ENCODE measurements at places on chromosomes 2 and 18.

GRCh38 chr2:135775420-135775819, 33.8 kb downstream of the UBXN4 start:
- no peak overlapping the region for H3K4me3 ChIP-seq
- no peaks in the 10 kb centered on the region for H3K27me3 ChIP-seq
- H3K36me3 ChIP-seq: peaks cover 71% of the 10 kb centered on the region
- DNase-seq: no peak
- H3K27ac ChIP-seq: no peak overlapping the region
- H3K4me1 ChIP-seq: peaks cover 7% of the 10 kb centered on the region

GRCh38 chr2:240300840-240301239, 134.6 kb upstream of the GPC1 start:
- H3K4me3 ChIP-seq: no peak overlapping the region
- no peak for DNase-seq
- no peaks in the 10 kb centered on the region for H3K27me3 ChIP-seq
- no peaks in the 10 kb centered on the region for H3K36me3 ChIP-seq

DNA sequence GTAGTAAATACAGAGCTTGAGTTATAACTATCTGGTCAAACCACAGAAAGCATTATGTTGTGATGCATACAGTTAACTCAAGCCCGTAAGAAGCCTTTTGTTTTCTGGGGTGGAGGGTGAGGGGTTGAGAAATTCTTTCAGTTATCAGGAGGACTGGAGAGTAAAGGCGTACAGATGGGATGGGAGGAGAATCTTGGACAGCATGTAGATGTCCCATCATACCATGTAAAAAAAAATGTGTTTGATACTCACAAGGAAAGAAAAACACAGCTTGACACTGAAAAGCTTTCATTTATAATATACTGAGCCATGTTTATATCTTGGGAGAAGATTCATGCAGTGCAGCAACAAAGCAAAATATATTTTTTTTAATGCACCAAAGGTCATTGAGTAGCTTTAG, 12.4 kb downstream of the CCBE1 start:
- no peak overlapping the region for H3K27ac ChIP-seq
- no peaks in the 10 kb centered on the region for H3K36me3 ChIP-seq
- H3K4me1 ChIP-seq: no peaks in the 10 kb centered on the region
- H3K4me3 ChIP-seq: no peak overlapping the region
- peaks cover 14% of the 10 kb centered on the region for H3K27me3 ChIP-seq
- DNase-seq: no peak

DNA sequence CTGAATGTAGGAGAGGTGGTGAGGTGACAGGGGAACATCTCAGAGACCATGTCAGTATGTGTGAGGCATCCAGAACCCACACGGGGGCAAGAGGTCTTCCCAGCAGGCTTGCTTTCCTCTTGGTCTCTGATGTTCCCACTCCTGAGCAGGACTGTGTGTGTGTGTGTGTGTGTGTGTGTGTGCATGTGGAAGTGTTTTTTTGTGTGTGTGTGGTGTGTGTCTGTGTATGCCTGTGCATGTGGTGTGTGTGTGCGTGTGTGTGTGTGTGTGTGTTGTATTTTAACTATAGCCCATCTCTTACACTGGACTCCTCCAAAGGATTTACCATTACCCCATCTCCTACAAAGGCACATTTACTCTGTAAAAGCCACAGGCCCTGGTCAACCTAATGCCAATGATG, 40.4 kb downstream of the SLC4A5 start:
- H3K4me1 ChIP-seq: peaks cover 3% of the 10 kb centered on the region
- DNase-seq: no peak
- no peak overlapping the region for H3K27ac ChIP-seq
- H3K27me3 ChIP-seq: no peaks in the 10 kb centered on the region
- no peaks in the 10 kb centered on the region for H3K36me3 ChIP-seq
- no peak overlapping the region for H3K4me3 ChIP-seq

- H3K4me1 ChIP-seq: no peaks in the 10 kb centered on the region
- H3K27me3 ChIP-seq: no peaks in the 10 kb centered on the region
- peaks cover 17% of the 10 kb centered on the region for H3K36me3 ChIP-seq
Measured at GRCh38 chr2:7803515-7803914, 878.3 kb upstream of the ID2 start.

Measured in activated CD4-positive, alpha-beta T cell treated with anti-CD3 and anti-CD28 coated beads, Interleukin-2, amount 10 ng/mL, durations not matched to agents 24 days and 14 days (primary cell).